Coronary artery (tissue), 2 donors: ENCODE measurements at places on chromosomes 11 and 22.
A peak's percentile ranks its signal among the peaks of the same experiment; 100 is the strongest.

GRCh38 chr22:47091246-47091651, 328.8 kb downstream of the TBC1D22A start:
- DNase-seq = no peak

DNA sequence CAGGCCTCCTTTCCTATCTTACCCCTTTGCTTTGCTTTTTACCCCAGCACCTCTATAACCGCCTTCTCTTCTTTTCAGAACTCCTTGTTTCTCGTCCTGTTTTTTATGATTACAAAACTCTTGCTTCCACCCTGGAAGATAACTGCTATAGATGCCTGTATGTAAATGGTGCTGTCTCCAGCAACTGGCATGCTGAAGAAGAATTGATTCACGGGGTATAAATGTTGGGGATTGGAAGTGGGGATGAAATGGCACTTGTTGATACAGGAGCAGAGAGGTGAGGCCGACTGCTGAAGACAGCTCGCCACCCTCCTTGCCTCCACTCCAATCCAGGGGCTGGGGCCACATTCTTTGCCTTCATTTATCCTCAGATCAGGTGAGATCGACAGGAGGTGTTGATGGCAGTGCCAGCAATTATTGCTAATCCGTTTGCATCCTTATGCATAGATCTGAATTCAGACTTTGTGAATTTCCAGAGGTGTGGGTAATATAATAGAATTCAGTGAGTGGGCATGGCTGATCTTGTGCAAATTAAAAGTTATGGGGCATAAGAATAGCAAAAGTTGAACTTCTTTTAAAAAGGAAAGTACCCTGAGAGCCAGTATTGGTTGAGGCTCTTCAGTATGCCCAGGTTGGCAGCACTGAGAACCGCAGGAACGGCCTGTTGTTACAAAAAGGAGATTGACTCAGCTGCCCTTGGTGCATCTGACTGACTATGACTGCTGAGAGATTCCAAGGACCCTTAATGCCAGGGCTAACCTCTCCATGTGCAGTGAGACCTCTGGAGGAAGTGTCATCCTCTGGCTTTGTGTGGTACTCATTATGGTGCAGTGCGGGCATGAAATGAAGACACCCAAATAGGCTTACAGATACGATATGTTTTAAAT, 5.3 kb downstream of the NEAT1 start:
- peak; percentile 74 for DNase-seq

- peak; percentile 35 for DNase-seq
These were observed 35.4 kb upstream of the LMO1 start for GRCh38 chr11:8298801-8299786.

- DNase-seq = no peak
These were observed 1.4 kb upstream of the SYVN1 start for GRCh38 chr11:65135633-65136145.

DNA sequence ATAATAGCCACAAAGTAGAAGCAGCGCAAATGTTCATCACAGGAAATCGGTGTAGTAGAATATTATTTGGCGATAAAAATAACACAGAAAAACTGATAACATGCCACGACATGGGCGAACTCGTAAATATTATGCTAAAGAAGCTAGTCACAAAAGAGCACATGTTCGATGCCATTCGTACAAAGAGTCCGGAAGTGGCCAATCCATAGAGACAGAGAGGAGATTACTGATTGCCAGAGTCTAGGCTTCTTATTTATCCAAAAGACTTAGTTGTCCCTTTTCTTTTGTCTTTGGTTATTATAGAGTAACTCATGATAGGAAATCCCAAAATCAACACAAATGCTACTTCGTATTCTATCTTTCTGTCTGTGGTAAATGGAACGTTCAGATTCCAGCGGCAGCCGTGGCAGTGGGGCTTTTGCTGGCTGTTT, 56.5 kb downstream of the MED15 start:
- DNase-seq = no peak

DNA sequence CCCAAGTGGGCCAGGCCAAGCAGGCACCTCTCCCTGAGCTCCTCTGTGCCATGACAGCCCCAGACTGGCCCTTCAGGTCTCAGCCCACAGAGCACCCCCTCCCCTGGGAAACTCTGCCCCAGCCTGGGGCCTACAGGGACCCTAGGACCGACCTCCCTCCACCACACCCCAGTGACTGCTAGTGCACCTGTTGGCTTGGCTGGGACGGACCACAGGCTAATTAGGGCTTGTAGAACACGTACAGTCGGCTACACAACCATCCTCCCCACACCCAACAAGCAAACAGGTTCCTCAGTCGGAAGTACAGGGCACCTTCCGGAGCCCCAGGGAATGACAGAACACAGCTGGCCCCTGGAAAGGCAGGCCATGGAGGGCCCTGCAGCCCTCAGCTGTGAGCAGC, 4.3 kb downstream of the SBF1 start:
- no peak for DNase-seq
